ENCODE measurements at places on chromosomes 2 and 18. TPM values are rescaled to one million over a fixed set of nuclear protein-coding genes. Genes with fewer than 3 reads are reported as not detected.

DNA sequence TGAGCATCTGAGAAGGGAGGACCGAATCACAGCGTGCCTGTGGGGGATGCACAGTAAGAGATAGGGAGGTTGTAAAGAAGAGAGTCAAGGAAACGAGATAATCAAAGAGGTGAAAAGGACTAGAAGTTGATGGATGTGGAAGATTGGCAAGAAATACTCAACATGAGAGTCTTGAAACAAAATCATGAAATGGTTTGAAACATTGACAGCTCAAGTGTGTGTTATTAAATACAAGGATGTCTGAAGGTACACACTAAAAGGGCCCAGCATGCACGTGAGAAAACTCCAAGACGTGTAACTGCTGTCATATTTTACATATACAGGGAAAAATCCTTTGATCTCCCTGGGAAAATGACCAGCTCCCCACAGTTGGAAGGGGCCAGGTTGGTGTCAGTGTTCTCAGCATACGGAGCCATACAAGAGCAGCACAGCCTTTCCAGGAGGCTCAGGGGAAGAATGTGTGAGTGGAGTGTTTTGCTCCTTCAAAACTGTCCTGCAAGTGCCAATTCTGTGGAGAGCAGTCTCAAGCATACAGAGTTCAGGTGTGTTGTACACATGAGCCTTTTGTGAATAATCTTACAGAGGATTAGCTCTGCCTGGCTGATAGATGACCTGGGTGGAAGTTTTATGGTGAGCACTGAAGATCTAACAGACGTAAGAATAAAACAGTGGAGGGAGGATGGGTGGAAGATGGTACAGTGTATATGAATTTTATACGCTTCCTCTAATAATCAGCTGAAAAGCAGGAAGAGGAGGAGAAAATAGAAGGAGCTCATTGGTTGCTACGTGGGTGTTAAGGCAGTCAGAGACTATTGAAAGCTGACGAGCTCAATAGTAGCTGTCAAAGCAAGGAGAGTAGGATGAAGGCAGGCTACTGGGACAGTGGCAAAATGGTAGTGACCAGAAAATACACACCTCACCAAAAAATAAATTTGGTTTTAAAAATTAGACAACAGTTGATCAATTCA, 126.8 kb downstream of the ATP9B start:
- no peak for DNase-seq

GRCh38 chr2:110818767-110819481, 86.6 kb downstream of the ACOXL start:
- no peak for DNase-seq

DNA sequence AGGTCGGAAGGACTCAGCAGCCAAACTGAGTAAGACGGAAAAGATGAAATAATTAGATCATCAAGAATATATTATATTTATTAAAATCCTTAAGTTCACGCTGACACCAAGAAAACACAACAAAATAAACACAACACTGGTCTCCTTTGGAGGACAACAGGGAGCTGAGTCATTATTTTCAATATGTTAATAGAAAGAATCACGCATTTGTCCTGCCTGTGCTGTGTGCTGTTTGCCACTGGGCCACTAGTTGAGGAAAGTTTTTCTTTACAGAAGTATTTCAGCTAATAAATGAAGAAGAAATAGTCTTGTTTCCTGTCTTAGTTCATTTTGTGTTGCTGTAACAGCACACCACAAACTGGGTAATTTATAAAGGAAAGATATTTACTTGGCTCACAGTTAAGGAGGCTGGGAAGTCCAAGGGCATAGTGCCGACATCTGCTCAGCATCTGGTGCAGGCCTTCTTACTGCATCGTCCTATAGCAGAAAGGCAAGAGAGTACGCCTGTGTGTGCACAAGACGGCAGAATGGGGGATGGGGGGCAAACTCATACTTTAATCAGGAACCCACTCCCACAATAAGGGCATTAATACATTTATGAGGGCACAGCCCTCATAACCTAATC, 88.0 kb downstream of the TCF7L1 start:
- no peak for DNase-seq

The HJURP gene
- 23.1 TPM for total RNA-seq

The ARHGAP15 gene
- total RNA-seq: not detected

The CDH7 gene
- 6.5 TPM for total RNA-seq

GRCh38 chr18:63342206-63342605, 22.6 kb upstream of the BCL2 start:
- DNase-seq: peak; percentile 13

- DNase-seq: no peak
Measured at GRCh38 chr18:66252703-66253102, 351.2 kb downstream of the CDH19 start.

DNA sequence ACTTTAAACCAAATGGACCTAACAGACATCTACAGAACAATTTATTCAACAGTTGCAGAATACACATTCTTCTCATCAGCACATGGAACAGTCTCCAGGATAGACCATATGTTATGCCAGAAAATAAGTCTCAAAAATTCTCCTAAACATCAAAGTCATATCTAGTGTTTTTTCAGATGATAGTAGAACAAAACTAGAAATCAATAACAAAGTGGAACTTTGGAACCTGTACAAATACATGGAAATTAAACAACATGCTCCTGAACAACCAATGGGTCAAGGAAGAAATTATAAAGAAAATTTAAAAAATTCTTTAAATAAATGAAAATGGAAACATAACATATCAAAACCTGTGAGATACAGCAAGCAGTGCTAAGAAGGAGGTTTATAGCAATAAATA, 194.1 kb upstream of the SIX2 start:
- no peak for DNase-seq

- no peak for DNase-seq
Measured at GRCh38 chr2:50789741-50790140, 242.2 kb downstream of the NRXN1 start.

DNA sequence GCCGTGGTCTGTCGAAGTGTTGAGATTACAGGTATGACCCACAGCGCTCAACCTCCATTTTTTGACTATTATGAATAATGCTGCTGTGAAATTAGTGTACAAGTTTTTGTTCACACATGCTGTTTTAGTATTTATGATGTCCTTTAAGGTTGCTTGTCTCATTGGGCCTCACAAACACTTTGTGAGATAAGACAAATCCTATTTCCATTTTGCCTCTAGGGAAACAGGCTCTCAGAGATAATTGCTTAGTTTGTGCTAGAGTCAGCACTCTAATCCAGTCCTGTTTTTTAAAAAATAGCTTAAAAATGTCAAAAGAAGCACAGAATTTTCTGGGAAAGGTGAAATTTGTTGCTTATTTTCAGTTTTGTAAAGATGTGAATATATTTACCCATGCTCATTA, 43.3 kb upstream of the CUL3 start:
- no peak for DNase-seq

The CNGA3 gene
- 5.3 TPM for total RNA-seq

- no peak for DNase-seq
Measured at GRCh38 chr2:45771261-45771660, 119.8 kb downstream of the PRKCE start.

The TBR1 gene
- total RNA-seq: not detected

GRCh38 chr2:196362973-196363549, 191.7 kb upstream of the STK17B start:
- no peak for DNase-seq

DNA sequence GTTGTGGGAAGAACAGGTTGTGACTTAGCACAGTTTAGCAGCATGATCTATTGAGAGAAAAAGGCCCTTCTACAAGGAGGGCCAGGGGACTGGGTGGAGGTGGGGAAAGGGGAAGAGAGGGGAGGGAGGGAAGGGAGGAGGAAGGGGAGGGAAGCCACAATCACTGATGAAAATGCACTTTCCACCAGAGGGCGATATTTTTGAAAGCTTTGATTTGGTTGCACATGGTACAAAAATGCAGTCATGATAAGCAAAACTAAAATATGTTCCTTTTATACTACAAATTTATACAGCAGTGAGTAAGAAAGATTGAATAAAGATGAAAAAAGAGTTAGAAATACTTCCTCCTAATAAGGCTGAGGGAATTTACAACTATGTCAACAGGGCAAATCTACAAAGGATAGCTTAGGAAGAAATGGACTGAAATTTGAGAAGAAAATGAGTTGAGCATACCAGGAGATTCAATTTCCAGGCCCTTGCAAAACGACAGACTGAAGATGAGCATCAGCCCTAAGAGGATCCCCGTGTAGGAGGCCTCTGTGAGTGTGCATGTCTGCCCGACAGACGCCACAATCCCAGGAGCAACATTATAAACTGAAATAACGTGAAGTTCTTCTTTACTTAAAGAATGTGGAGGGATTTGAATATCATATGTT, 17.2 kb downstream of the SH3YL1 start:
- no peak for DNase-seq

DNA sequence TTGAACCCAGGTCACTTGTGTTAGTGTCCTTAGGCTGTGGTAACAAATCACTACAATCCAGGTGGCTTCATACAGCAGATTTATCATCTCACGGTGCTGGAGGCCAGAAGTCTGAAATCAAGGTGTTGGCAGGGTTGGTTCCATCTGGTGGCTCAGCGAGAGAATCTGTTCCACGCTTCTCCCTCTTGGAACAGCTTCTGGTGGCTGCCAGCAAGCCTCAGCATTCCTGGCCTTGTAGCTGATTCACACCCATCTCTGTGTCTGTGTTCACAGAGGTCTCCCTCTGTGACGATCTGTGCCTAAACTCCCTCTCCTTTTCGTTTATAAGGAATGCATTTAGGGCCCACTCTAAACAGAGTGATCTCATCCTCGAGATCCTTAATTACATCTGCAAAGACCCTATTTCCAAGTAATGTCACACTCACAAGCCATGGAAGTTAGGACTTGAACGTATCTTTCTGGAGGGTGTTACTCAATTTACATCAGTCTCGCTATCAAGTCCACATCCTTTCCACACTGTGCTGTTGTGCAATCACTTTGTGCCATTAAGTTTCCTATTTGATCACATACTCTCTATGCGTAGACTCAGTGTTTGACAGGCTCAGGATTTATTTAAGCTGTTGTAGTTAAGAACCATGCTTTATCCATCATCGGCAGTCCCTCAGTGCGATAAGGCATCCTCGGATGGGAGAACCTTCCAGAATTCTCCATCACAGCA, 164.4 kb downstream of the SOCS6 start:
- no peak for DNase-seq

DNA sequence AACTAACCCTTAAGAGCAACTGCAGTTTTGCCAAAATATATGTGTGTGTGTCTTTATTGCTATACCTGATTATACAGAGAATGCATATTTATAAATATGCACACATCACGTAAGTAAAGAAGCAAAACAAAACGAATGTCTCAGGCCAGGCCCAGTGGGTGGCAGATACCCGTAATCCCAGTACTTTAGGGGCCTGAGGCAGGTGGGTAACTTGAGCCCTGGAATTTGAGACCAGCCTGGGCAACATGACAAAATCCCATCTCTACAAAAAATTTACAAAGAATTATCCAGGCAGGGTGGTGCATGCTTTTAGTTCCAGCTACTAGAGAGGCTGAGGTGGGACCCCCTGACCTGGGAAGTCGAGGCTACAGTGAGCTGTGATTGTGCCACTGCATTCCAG, 745.3 kb downstream of the SATB2 start:
- DNase-seq: no peak

The SPR gene
- 24.2 TPM for total RNA-seq

GRCh38 chr2:215365184-215365658, 53.4 kb downstream of the ATIC start:
- no peak for DNase-seq

DNA sequence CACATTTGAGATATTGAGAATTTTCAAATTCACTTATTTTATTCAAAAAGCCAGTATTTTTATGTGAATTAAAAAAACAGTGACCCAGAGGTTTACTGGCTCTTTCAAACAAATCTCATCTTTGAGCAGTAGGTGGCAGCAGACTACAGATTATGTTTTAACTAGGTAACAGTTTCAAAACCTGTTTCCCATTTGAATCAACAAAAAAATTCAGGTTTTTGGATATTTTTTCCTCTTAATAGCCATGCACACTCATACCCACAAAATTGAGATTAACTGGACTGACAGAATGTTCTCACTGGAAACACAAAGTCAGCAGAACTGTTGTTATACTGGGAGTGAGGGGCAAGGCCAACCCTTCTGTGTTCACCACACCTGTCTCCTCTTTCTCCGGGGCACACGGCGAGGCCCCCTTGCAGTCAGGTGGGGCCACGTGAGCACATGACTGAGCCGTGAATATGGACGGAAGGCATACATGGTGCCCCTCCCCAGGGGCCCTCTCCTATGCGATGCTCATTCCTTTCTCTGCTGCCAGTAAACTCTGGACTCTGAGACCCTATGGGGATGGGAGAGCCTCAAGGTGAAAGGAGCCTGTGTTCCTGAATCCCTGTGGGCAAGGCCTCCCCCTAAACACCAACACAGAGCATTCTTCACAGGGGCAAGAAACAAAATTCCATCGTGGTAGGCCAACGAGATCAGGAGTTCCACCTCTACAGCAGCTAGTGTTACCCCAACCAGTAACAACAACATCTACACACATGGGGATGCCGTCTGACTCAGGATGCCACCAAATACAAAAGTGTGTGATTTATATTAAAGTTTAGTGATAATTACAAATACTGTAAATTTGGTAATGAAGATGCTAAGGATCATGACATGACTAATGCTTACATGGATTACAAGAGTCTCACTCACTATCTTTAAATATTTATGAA, 80.4 kb downstream of the LPIN2 start:
- no peak for DNase-seq
